MCF 10A (cell line): ENCODE measurements at places on chromosomes 11 and 22. TPM values are rescaled to one million over a fixed set of nuclear protein-coding genes. Genes with fewer than 3 reads are reported as not detected.

GRCh38 chr22:38953577-38954413 lies 3.6 kb upstream of the APOBEC3A start:
- DNase-seq = peak; percentile 59

GRCh38 chr11:118524757-118525470 lies 2.4 kb upstream of the TTC36 start:
- no peak for DNase-seq

PHRF1 gene
- 29.9 and 31.8 TPM in 2 replicates for total RNA-seq

DNA sequence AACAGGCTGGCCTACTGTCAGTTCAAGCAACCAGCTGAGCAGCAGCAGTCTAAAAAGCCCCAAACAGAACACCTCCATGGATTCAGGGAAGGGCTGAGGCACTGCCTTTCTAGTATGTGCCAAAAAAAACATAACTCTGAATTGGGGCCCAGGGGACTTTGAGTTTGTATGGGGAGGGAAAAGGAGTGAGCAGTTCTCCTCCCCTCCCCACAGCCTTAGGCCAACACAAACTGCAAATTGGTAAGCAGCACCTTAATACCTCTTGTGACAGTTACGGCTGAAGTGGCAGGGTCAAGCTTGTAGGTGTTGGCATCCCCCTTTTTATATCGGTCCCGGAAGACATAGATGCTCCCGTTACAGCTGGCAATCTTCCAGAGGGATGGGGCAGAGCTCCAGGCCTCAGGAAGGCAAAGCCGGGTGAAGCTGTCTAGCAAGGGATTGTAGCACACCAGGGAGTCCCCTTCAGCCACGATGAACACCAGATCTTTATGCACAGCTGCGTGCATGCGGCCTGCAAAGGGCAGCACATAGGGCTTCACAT lies 6.0 kb downstream of the KBTBD4 start:
- DNase-seq = no peak

GRCh38 chr11:20861322-20861721 lies 191.9 kb downstream of the NELL1 start:
- DNase-seq = no peak

ZNF214 gene
- 3.1 and 4.2 TPM in 2 replicates for total RNA-seq

GRCh38 chr11:77202941-77203900 lies 75.2 kb downstream of the MYO7A start:
- no peak for DNase-seq

- DNase-seq = no peak
Observed at GRCh38 chr11:75668451-75669297, at the start of gene MAP6. Gene MAP6 (minus strand): TSS chr11:75669038. CDS start chr11:75668369, 669 bp downstream.

DNA sequence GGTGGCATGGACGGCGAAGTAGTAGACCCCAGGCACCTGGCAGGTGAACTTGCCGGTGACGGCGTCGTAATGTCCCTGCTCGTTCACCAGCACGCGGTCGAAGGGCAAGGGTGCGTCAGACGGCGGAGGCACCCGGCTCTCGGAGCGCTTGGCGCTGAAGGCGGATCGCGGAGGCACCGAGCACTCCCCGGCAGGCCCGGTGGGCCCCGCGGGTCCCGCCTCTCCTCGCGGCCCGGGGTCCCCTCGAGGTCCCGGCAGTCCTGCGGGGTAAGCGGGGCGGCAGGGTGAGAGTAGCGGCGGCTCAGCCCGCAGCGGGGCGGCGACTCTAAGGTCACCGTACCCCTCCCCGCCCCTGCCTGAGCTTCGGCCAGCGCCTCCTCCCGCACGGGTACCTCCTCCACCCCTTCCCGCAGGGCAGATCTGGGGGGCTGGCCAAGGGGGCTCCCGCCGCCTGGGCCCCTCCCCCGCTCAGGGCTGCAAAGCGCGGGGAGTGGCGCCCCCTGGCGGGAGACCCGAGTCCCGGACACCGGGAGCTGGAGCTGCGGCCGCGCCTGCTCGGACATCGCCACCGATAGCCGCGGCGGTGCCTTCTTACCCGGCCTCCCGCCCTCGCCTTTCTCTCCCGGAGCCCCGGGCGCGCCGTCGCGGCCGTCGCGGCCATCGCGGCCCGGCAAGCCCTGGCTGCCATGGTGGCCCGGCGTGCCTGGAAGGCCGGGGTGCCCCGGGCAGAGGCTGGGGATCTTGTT lies 921 bp downstream of the C1QTNF5 start:
- no peak for DNase-seq
